ENCODE measurements at places on chromosomes 1 and 21.
A peak's percentile ranks its signal among the peaks of the same experiment; 100 is the strongest.

DNA sequence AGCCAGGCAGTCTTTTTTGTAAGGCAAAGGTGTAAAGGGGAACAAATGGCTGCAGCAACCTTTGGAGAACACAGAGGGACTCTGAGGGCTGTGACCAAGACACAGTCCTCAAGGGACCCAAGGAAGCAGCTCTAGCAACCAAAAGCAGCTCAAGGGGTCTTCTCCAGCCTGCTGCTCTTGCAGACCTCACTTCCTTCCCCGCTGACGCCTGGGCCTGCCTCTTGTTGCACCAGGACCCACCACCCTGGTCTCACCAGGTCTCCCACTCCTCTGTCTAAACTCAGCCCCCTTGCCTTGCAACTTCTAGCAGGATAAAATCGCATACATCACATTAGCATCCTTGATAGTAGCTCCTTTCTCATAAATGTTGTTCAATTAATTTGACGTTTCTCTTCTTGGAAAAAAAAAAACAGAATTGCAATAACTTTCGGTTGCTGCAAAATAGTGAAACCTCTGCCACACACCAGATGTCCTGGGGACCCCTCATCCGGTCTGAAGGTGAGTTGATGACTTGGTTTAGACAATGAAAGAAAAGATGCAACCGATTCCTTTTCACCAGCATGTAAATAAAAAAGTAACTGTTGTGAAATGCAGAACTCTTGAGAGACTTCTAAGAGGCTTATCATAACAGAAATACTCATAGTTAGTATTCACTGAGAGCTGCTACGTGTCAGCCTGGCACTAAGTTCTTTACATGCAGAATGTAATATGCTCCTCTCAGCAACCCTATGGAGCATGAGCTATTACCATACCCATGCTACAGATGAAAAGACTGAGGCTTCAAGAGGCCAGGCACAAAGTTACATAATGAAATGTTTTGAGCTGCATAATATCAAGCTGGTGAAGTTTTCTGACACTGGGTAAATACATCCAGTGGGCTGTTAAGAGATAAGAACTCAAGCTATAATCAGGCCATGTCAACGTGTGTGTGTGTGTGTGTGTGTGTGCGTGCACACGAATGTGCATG lies 58.5 kb downstream of the UMODL1 start:
- peak; percentile 27 for DNase-seq
- H3K27me3 ChIP-seq, result no peaks in the 10 kb centered on the region

- no peaks in the 10 kb centered on the region for H3K4me1 ChIP-seq
- no peak for DNase-seq
- H3K27ac ChIP-seq, result no peak overlapping the region
These were observed 31.2 kb downstream of the CDCA8 start for GRCh38 chr1:37723390-37724078.

DNA sequence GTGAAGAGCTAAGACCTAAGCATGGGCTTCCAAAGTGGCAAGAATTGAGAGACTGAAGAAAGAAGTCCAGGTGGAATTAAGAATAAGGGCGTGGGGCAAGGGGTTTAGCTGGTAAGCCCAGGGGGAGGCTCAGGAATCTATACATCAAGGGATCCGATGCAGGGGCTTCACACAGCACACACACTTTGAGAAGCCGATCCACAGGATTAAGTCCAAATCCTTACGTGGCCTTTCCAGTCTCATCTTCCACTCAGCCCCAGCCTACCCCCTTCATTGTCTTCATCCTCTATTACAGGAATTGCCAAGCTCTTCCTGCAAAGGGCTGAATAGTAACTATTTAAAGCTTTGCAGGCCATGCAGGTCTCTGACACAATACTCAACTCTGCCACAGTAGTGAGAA lies 101.3 kb downstream of the TGFBR3 start:
- H3K36me3 ChIP-seq, result no peaks in the 10 kb centered on the region
- no peaks in the 10 kb centered on the region for H3K27me3 ChIP-seq
- H3K4me3 ChIP-seq, result no peak overlapping the region
- no peak overlapping the region for H3K27ac ChIP-seq
- peaks cover 21% of the 10 kb centered on the region for H3K4me1 ChIP-seq

- H3K36me3 ChIP-seq, result no peaks in the 10 kb centered on the region
- no peak overlapping the region for H3K4me3 ChIP-seq
- no peaks in the 10 kb centered on the region for H3K27me3 ChIP-seq
- no peaks in the 10 kb centered on the region for H3K4me1 ChIP-seq
- no peak overlapping the region for H3K27ac ChIP-seq
These were observed 1.8 kb downstream of the SPRR1B start for GRCh38 chr1:153032677-153033308.

DNA sequence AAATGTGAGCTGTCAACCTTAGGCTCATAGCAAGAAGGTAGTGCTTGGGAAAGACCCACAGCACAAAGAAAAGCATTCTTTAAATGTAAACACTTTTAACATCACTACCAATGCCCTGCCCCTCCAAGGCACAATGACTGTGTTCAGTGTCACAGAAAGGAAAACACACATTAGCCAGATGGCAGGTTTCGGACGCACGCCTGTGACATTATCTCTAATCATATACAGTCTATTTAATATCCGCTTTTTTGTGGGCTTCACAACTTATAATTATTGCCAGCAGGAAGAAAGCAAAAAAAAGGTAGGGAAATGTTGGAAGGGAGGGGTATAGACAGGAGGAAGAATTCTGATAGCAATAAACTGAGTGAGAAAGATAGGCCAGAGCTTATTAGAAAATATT lies 112.4 kb upstream of the BEND5 start:
- no peaks in the 10 kb centered on the region for H3K36me3 ChIP-seq
- DNase-seq, result no peak
- no peak overlapping the region for H3K4me3 ChIP-seq
- no peak overlapping the region for H3K27ac ChIP-seq
- H3K4me1 ChIP-seq, result no peaks in the 10 kb centered on the region

- H3K27ac ChIP-seq, result no peak overlapping the region
- DNase-seq, result no peak
- no peaks in the 10 kb centered on the region for H3K36me3 ChIP-seq
- H3K4me3 ChIP-seq, result no peak overlapping the region
These were observed 179.9 kb downstream of the ZC3H11B start for GRCh38 chr1:219433001-219433400.

All from spleen (tissue), 13 donors.